ENCODE measurements at places on chromosomes 1 and 21. TPM values are rescaled to one million over a fixed set of nuclear protein-coding genes. Genes with fewer than 3 reads are reported as not detected.

SLC30A10 gene
- total RNA-seq: 0.09 TPM

HTR6 gene
- not detected for total RNA-seq

VHLL gene
- total RNA-seq: 0.34 TPM

FTCD gene
- total RNA-seq: not detected

TDRD5 gene
- 0.09 TPM for total RNA-seq

C1orf216 gene
- total RNA-seq: 4.4 TPM

NAXE gene
- 51.3 TPM for total RNA-seq

CD48 gene
- not detected for total RNA-seq

SYTL1 gene
- total RNA-seq: 7.9 TPM

SNX7 gene
- total RNA-seq: 33.9 TPM

- DNase-seq: peak; percentile 60
These were observed 393.1 kb downstream of the BRINP3 start for GRCh38 chr1:190084552-190084951.

- DNase-seq: no peak
These were observed 10.2 kb downstream of the MFN2 start for GRCh38 chr1:11990303-11991032.

DNA sequence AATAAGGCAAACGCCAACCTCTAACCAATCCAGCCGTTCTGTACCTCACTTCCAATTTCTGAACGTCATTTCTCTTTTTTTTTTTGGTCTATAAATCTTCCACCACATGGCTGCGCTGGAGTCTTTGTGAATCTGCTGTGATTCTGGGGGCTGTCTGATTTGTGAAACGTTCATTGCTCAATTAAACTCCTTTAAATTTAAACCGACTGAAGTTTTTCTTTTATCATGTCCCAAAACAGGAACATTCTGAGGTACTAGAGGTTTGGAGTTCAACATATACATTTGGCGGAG lies 65.5 kb upstream of the BACH1 start:
- DNase-seq: no peak

- DNase-seq: no peak
These were observed 6.6 kb downstream of the H6PD start for GRCh38 chr1:9240914-9241820.

DNA sequence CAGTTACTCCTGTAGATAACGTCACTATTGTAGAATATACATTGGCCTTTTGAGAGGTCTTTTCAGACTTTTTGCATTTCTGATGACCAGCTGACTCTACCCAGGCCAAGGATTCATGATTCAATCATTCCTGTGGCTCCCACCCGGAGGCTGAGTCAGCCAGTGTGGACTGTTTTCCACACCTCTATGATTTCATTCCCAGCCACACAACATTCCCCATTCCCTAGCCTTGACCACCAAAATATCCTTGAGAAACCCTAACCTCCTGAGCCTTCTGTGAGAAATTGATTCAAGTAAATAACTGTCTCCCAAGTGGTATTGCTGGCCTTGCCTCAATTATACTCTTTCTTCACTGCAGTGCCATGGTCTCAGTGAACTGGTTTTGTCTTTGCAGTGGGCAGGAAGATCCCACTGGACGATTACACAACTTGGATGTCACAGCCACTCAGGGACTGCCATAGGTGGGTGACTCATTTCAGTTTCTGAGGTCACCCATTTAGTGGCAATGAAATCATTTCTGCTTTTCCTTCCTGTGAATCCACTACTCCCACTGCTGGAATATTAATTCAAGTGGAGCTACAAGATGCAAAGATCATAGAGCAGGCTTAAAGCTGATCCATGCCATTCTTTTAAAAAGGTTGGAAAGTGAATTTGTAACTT lies 518.6 kb upstream of the ZP4 start:
- DNase-seq: no peak

DNA sequence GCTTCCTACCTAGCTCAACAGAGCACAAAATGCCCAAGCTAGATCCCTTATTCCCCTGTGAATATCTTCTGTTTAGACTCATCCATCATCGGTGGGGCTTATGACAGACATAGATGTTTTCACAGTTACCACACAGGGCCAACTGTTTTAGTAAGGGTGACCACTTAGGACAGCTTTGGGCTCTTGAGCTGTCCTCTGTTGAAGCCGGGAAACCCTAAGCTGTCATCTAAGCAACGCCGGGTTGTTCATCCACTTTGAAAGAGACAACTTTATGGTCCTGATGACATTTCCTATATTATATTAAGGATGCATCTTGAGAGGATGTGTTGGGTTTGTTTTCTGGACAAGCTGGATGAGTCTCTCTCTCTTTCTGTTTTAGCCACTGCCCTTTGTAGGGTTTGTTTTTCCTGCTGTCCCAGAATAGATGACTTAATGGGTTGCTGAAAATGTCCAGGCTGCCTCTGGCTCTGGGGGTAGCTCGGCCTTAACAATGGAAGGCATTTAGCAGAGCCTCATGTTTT lies 110.5 kb upstream of the UBE2U start:
- no peak for DNase-seq

GRCh38 chr1:117237726-117238381 lies 27.1 kb upstream of the VTCN1 start:
- no peak for DNase-seq

- DNase-seq: no peak
These were observed 49.4 kb downstream of the NFIA start for GRCh38 chr1:61131716-61132115.

GRCh38 chr1:6035303-6035702 lies 10.4 kb upstream of the KCNAB2 start:
- DNase-seq: no peak

GRCh38 chr1:155982106-155982505 lies 3.8 kb upstream of the ARHGEF2 start:
- no peak for DNase-seq

DNA sequence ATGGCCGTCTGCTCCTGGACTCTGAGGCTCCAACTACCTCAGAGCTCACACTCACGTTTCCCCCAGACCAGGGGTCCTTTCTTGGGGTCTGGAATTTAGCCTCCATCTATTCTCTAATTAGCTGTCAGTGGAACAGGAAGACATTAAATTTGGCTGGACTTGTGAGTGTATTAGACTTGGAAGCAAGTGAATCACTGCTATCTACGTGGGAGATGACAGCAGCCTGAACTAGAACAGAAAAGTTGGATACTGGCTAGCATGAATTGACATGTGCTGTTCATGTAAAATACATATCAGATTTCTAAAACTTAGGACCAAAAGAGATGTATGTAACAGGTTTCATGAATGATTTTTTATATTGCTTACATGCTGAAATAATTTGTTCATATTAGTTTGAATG lies 28.0 kb downstream of the TAF5L start:
- DNase-seq: no peak

- DNase-seq: no peak
These were observed 10.2 kb downstream of the BMP8A start for GRCh38 chr1:39501666-39502065.

GRCh38 chr1:113641396-113641795 lies 117.9 kb downstream of the PHTF1 start:
- DNase-seq: no peak

- peak; percentile 91 for DNase-seq
These were observed 9.8 kb downstream of the RAP1GAP start for GRCh38 chr1:21659099-21659923.

DNA sequence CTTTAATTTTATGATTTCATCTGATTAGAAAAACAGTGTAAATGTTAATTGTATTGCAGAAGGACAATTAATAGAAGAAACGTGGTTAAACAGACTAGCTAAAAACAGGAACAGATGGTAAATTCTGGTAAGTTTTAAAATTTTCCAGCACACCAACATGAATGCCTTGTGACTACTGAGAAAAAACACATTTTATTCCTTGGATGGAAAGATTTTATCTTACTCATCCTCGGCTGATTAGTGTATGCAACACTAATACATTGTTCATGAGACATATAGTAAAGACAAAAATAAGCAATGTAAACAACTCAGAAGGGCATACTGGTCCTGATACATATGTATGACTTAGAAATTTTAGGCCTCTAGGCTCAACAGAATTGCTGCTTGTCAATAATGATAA lies 4.9 kb upstream of the AK5 start:
- DNase-seq: no peak

DNA sequence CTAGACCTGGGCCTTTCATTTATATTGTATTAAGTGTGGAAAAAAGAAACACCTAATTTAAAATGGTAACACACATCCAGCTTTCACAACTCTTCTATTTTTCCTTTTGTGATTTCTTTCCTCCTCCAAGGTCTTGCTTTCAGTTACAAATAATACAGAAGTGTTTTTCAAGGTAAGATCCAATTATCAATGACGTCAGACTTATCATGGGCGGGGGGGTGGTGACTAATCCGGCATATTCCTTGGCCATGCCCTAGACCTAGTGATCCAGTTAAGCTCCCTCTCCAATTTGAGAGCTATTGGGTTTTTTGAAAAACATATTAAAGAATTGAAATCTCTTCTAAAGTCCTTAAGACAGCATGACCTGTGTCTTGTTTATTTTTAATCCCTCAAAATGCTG lies 669.9 kb upstream of the NR5A2 start:
- DNase-seq: no peak

- peak; percentile 89 for DNase-seq
These were observed 79.0 kb upstream of the NFASC start for GRCh38 chr1:204791453-204792353.

GRCh38 chr1:69702085-69702484 lies 134.4 kb downstream of the LRRC7 start:
- no peak for DNase-seq

- no peak for DNase-seq
These were observed 248.6 kb upstream of the RUNX1 start for GRCh38 chr21:35297665-35298064.

- DNase-seq: no peak
These were observed 85.9 kb downstream of the PDE9A start for GRCh38 chr21:42739061-42739931.

- DNase-seq: no peak
These were observed 9.3 kb downstream of the PSMG1 start for GRCh38 chr21:39173716-39174680.

DNA sequence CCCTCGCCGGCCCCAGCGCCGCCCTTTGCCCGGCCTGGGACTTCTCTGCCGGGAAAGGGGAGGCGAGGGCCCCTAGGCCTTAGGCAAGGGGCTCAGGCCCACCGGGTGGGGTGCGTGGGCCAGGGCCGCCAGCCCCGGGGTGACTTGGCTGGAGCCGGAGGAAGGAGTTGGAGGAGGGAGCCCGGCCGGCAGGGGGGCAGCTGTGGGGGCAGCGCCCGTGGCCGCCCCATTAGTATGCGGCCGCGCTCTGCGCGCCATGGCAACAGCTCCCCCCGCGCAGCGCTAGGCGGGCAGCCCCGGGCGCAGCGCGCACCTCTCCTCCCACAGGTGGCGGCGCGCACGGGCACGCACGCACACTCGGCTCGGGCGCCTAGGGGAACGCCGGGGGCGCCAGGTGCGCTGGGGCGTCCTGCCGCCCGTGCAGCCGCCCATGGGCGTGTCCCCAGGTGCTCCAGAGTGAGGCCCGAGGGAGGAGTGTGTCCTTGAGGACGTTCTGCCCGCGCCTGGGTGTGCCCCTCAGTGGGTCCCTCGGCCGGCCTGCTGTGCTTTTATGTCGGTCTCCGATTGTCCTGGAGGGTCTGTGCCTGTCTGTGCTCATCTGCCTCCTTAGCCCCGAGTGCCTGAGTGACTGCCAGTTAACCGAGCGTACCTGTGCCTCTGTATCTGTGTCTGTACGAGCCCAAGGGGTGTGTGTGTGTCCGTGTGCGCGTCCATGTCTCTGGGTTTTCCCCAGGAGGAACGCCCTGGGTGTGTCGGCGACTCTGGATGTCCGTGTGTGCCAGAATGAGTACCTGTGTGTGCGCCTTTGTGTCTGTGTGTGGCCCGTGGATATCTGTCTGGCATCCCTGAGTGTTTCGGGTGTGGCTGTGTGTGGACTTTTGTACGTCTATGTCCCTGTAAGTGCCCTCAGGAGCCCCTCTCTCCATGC lies 38.2 kb upstream of the WASF2 start:
- DNase-seq: peak; percentile 84

DNA sequence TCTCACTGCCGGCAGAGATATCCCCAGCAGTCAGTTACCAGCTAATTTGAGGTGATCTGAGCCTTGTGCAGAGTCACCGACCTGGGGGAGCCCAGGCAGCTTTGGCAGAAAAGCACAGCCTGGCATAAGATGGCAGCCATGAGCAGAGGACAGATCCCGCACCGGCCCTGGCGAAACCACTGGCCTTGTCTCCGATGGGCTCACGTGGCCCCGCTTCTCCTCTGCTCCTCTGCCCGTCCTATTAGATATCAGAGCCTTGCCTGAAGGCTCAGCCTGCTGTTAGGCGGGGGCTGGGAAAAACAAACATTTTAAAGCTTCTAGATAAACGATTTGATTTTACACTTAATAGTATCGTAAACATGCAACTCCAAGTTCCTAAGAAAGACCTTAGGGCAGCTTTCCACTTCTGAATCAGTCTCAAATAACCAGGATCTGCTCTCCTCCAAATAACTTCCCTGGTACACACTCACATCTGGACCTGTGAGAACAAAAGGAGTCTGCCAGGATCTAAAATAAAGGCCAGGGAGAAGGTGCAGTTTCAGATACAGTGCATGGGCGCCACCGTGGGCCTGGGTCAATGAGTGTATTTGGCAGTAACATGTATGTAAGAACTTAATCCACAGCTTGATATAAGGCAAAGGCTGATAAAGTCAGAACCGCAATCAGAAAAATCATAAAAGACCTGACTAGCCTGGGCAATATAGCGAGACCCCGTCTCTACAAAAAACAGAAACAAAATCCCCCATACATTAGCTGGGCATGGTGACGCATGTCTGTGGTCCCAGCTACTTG lies 10.0 kb downstream of the EDARADD start:
- no peak for DNase-seq
